ENCODE measurements at places on chromosomes 16 and 17. TPM values are rescaled to one million over a fixed set of nuclear protein-coding genes. Genes with fewer than 3 reads are reported as not detected.

PHOSPHO1 gene
- 0.33 TPM for total RNA-seq

ITGA2B gene
- 0.15 TPM for total RNA-seq

JUP gene
- total RNA-seq: 5.4 TPM

NOD2 gene
- under 0.01 TPM for total RNA-seq

FASN gene
- 153 TPM for total RNA-seq

GPR179 gene
- 0.17 TPM for total RNA-seq

MFSD6L gene
- total RNA-seq: not detected

FA2H gene
- not detected for total RNA-seq

TEX19 gene
- total RNA-seq: not detected

MYH2 gene
- not detected for total RNA-seq

TBC1D26 gene
- not detected for total RNA-seq

CENPN gene
- total RNA-seq: 68.1 TPM

SSTR5 gene
- not detected for total RNA-seq

KRT20 gene
- not detected for total RNA-seq

TOM1L1 gene
- total RNA-seq: 19.3 TPM

C1QTNF8 gene
- total RNA-seq: not detected

RNF166 gene
- 7.3 TPM for total RNA-seq

HOXB8 gene
- not detected for total RNA-seq

HAS3 gene
- total RNA-seq: 0.66 TPM

LRRC37A3 gene
- 6.0 TPM for total RNA-seq

RUNDC1 gene
- 6.8 TPM for total RNA-seq

ZNF205 gene
- total RNA-seq: 25.1 TPM

NECAB2 gene
- under 0.01 TPM for total RNA-seq

GNG13 gene
- total RNA-seq: not detected

CIBAR2 gene
- not detected for total RNA-seq

KCTD19 gene
- 0.50 TPM for total RNA-seq
